ENCODE measurements at places on chromosomes 3 and 15.

GRCh38 chr15:63396152-63396928 is 14.7 kb upstream of the CA12 start:
- DNase-seq = no peak

- no peak for DNase-seq
Observed at GRCh38 chr3:48397767-48398681, 26.0 kb downstream of the FBXW12 start.

- DNase-seq = peak; percentile 51
Observed at GRCh38 chr3:185959609-185960521, 22.1 kb upstream of the TRA2B start.

DNA sequence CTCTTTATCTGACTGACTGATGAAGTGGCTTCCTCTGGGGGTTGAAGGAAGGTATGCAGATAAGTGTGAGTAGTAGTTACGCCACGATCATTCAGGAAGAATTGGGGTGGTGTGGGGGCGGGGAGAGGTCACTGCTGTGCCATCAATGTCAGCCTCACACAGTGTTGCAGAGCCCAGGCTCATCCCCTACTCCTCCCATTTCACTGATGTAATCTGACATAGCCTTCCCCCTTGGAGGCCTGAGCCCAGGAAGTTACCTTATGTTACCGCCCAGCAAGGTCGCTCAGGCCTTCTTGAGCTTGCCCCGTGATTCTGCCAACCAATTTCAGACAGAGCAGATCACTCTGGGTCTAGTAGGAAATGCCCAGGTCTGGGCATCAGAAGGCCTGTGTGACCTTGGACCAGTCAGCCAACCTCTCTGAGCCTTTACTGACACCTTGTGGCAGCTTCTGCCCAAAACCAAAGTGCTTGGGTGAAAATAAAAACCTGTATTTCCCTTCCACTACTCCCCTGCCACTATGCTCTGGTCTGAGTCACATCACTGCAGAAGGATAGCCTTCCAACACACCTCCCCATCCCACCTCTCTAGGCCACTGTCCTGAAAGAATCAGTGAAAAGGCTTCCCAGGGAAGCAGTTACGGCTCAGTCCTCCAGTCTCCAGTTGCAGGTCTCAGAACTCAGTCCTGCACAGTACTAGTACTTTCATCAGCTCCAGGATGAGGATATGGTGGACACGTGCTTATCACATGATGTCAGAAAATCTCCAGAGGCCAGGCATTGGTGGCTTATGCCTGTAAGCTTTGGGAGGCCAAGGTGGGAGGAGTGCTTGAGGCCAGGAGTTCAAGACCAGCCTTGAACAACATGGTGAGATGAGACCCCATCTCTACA is 28.1 kb upstream of the INSYN1 start:
- DNase-seq = no peak

DNA sequence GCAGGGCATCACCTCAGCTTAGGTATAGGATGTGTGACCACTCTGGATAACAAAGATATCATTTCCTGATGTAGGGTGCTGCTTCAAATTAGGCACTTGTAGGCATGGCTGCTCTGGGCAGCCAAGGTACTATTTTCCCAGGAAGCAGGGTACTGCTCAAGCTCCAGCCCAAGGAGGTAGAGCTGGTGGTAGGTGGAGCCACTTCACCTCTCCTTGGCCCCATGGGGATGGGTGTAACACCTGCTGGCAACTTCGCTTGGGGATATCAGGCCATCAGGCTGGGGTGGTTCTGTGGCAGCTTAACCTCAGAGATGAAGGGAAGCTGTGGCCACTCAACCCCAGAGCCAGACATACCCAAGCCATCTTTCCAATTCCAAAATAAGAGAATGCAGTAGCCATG is 147.1 kb upstream of the IGF1R start:
- DNase-seq = no peak

DNA sequence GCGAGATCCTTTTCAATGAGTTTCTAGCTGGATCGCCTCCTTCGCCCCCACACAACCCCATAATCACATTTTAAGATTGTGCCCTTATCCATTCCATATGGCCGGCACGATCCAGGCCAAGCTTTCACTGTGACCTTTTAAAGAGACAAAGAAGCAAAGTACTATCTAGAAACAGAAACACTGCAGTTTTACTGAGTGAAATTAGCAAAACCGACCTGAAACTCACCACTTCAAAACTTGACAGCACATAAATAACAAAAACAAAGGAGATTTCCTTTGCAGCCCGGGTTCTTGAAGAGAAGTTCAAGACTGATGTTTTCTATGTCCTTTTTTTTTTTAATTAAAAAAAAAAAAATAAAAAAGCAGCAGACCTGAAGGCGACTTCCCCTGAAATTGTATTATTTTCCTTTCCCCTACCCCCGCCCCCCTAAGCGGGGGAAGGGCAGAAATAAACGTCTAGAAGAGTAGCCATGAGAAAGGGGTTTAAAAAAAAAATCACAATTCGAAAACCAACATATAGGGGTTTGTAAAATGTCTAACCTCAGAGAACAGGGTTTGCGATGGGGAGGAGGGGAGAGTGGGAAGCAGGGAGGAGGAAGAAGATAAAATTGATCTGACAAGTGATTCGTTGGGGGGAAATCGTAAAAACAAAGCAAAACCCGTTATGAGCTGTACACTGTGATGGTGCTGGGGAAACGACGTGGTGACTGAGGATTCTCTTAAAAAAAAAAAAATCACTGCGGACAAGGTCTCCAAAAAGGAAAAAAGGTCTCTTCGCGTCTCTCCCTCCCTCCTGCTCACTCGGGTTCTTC is 1.5 kb downstream of the SATB1 start:
- DNase-seq = no peak

DNA sequence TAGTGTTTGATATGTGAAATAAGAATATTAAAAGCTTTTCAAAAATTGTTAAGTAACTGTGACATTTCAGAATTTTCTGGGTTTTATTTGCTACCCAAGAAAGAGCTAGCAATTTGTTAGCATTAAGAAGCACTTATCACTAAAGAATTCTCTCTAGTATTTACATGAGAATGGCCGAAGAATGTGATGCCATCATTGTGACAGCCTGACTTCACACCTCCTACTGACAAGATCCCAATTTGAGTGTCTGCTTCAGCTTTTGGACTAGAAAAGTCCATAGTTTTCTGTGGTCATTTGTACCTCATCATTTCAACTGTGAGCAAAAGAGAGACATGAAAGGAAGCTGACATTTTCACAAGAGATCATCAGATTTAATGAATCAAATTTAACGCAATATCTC is 548.1 kb upstream of the AGTR1 start:
- no peak for DNase-seq

- peak; percentile 2 for DNase-seq
Observed at GRCh38 chr3:167406876-167407492, 26.9 kb upstream of the ZBBX start.

DNA sequence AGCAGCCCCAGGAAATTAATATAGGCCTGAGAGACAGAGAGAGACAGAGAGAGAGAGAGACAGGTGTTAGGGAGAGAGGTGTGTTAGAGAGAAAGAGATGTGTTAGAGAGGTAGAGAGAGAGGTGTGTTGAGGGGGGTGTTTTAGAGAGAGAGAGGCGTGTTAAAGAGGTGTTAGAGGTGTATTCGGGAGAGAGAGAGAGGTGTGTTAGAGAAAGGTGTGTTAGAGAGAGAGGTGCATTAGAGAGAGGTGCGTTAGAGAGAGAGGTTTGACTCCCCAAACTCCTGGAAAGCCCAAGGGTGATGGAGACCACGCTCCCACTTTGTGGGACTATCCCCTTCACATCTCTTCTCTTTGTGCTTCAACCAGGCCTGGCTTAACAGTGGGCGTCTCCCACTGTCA is 95.5 kb downstream of the CACNA2D3 start:
- no peak for DNase-seq

DNA sequence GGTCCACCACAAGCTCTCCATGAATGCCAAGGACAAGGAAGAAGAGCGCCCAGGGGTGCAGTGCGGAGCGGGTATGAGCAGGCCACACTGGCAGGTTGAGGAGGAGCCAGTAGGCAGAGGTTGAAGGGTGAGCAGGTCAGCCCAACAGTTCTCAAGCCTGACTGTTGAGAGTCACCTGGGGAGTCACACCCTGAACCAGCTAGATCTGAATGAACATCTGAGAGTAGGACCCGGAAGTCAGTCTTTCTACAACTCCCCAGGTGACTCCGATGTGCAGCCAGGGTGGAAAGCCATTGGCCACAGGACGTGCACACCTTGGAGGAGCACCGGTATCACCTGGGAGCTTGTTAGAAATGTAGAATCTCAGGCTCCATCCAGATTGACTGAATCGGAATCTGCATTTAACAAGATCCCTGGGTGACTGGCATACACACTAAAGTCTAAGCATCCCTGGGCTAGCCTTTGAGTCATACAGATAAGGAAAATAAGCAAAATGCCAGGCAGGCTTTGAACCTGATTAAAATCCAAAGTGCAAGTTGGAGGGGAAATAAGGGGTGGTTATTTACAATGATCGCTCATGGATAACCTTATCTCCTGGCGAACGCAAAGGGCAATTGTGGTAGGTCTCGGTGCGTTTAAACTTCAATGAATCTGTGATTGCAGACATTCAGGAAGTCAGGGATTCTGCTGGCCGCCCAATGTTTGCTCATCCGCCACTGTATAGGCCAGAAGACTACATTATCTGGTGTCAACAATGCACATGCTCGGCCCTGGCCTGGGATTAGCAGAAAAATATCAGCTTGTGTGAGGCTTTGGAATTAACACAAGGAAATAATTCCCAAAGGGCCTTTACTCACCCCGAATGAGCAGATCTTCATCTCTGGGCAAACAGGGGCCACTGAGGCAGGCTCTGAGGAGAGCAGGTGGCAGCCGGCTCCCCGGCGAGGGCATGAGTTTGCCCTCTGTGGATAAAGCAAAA is 11.7 kb upstream of the LYZL4 start:
- DNase-seq = no peak

DNA sequence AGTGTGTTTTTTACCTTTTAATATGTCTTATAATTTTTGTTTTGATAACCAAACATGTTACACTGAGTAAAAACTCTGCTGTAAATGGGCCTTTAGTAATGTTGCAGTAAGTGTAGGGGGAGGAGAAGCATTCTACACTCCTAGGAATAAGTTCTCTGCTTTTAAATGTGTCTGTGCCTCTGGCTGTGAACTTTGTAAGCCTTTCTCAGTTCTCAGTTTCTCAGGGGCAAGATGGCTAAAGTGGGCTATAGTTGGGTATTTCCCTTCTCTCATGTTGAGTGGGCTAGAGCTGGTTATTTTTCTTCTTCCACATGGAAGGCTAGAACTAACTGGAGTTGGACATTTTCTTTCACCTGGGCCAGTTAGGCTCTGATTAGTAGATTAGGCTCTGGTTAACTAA is 75.3 kb upstream of the NUDT16 start:
- DNase-seq = no peak

- DNase-seq = no peak
Observed at GRCh38 chr3:145448436-145448835, 712.5 kb downstream of the PLOD2 start.

DNA sequence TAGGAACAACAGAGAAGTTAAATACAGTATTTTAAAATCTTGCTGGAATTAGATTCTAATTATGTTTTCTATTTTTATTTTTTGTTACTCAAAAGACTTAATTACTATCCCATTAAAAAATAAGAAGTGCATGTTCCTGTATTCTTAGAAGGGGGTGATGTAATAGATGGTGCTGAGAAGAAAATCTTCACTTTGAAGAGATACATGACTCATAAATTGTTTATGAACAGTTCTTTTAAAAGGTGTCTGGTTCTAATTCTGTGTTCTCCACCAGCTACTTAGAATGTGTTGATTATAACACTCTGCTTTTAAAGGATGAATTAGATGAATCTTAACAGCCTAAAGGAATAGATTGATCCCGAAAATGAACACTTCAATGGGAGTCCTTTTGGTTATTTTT is 8.2 kb downstream of the RCN2 start:
- no peak for DNase-seq

- DNase-seq = no peak
Observed at GRCh38 chr3:150877303-150877702, 27.9 kb downstream of the MINDY4B start.

DNA sequence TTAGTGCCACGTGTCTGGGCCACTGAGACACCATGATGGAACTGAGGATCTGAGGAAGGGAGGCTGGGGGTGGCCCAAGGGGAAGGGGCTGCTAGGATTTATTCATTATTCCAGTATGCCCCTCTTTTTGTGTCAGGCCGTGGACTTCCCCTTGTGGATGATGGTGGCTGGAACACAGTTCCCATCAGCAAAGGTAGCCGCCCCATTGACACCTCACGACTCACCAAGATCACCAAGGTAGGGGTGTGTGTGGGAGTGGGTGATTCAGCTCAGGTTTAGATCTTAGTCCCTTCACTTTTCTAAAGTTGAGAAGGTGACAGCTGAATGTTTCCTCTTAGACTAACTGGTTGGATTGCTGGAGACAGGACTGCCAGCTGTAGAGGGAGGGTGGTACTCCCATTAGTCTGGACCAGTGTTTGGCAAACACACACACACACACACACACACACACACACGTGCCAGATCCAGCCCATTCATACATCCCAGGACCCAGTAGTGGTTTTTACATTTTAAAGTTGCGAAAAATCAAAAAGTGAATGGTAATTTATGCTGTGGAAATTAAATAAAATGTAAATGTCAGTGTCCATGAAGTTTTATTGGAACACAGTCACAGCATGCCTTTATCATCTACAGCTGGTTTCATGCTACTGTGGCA is 11.4 kb downstream of the EIF4G1 start:
- no peak for DNase-seq

DNA sequence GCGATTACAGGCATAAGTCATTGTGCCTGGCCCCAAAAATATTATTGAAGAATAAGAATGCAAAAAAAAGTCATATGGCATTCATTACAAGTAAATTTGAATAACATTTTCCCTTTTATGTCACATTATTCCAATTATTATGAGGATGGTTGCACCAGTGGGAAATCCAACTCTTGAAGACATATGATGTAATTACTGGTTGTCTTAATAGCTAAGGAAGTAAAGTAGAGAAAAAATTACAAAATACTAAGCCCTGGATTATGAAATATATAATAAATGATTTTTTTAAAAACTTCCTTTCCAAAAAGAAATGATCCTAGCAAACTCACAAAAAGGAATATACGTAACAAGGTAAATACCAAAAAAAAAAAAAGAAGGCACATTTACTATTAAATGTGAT is 98.9 kb downstream of the FMN1 start:
- no peak for DNase-seq

DNA sequence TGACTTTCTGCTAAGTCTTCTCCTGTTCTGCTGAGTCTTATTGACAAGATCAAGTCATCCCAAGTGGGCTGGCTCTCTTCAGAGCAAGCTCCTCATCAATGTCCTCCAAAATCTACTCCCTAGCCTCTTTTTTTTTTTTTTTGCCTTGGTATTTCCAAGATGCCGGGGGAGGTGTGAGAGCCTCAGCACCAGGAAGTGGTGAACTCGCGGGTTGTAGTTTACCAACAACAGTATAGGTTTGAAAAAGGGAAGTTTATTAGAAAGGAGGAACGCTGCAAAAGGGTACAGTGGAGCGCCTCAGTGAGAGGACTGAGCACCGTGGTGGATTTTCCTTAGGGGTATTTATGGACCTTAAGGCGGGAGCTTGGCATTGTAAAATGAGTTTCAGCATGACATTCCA is 94.3 kb upstream of the SGO1 start:
- no peak for DNase-seq

- DNase-seq = no peak
Observed at GRCh38 chr3:168624892-168625448, 529.2 kb upstream of the GOLIM4 start.
